ENCODE measurements at places on chromosomes 4 and X.

GRCh38 chr4:128427832-128428366 lies 140.3 kb upstream of the PGRMC2 start:
- DNase-seq: no peak

GRCh38 chr4:32199639-32200038 lies 1479.5 kb downstream of the PCDH7 start:
- DNase-seq: no peak

- DNase-seq: no peak
Observed at GRCh38 chr4:137408527-137409177, 123.6 kb downstream of the PCDH18 start.

DNA sequence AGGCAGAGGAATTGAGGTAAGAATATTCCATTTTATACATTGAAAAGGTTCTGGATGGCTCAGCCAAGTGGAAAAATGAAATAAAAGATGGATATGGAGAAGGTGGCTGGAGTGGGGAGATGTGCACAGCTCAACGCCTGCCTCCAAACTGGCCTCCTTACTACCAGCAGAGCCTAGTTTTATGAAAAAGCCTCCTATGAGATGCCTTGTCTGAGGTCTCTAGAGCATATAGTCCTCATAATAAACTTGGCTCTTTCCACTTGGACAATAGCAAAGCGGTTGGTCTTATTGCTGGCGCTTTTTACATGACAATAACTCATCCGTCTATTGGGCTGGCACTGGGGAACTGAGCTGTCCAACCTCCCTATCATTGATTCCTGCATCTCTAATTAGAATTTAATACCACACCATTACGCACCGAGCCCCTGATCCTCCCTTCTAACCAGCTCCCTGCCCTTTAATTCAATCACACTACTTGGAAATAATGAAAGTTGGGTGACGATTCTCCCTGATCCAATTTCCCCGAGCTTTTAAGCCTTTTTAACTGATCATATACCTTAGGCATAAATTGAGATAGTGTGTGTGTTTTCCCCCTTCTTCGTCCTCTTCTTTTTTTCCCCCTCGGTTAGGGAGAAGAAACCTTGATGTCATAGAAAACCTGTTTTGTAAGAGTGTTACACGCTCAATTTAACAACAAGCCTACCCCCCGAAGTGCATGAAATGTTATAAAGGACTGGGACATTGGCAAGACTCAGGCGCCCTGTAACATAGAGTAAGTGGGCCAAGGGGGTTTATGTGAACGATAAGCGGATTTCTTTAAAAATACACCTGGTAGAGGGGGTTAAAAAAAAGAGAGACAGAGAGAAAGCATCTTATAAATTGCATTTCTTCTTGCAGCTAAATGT lies at the start of gene PHOX2B:
Gene PHOX2B, minus strand, starts transcription at position 155 of the 905 bp plus-strand sequence. Its CDS starts 115 bp downstream, at position 40.
- DNase-seq: no peak

GRCh38 chr4:152100379-152101201 lies 339.8 kb upstream of the GATB start:
- DNase-seq: peak; percentile 70

All from CD8-positive, alpha-beta T cell (primary cell).